Thyroid gland (tissue), 4 donors: ENCODE measurements at places on chromosomes 2 and 18.

DNA sequence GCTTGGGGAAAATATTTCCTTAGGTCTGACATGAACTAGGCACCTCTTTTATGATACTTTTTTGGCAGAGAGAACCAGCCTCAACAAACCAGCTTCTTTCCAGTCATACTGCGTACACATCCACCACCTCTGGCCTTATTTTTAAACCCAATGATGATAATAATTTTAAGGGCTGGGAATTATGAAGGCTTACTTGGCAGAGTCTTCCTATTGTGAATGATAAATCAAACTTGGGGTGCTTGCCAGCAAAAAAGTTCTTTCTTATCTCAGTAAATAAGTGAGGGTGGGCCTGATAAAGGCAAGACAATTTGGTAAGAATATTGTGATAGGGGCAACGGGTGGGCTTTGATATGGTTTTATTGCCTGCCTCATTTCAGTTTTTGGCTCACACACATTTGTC is 1230.2 kb upstream of the ZEB2 start:
- no peak for DNase-seq

DNA sequence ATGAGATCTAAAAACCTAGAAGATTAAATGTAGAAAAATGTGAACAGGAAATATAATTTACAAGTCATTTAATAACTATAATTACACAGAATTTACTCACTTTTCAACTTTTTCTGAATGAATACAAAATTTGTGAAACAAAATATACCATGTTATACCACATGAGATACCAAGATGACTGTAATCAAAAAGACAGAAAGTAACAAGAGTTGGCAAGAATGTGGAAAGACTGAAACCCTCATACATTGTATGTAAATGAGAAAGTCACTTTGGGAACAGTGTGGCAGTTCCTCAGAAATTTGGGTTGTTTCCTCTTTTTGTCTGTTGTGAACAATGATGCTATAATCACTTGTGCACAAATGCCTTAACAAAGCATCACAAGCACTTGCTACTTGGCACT is 145.4 kb upstream of the ZNF804A start:
- no peak for DNase-seq

- no peak for DNase-seq
Measured at GRCh38 chr2:138654146-138654545, 126.0 kb downstream of the NXPH2 start.

- no peak for DNase-seq
Measured at GRCh38 chr18:73843455-73843854, 304.2 kb downstream of the FBXO15 start.

GRCh38 chr2:46196871-46197462 is 100.2 kb upstream of the EPAS1 start:
- DNase-seq = no peak

DNA sequence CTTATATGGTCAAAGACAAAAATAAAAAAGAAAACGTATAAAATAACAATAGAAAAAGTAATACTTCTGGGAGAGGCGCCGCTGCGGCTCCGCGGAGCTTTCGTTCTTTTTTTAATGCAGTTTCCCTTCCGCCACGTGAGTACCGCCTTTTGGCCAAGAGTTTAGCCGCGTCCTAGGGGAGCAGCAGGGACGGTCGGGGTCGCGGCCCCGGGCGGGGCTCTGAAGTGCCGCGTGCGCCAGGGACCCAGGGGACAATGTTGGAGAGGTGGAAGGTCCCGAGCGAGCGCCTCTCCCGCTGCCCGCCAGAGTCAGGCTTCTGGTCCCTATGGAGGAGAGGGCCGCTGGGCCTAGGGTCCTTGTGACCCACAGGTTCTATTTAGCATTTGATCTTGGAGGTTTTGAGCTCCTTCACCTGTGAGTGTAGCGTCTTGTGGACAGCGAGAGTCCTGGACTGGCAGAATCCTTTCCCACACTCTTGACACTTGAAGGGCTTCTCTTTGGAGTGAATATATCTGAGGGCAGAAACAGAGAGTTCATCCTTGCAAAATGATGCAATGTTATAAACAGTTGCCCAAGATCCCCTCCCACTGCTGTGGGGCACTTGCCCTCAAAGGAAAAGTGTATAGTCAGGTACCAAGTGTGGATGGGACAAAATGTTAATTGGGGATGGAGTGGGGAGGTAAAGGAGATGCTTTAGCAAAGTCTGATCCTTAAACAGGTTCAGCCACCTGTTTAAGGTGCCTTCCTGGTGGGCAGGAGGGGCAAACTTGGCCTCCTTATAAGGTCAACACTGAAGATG is 6.3 kb downstream of the OSR1 start:
- DNase-seq = no peak

- DNase-seq = no peak
Measured at GRCh38 chr18:48942554-48943261, 8.1 kb downstream of the SMAD7 start.

DNA sequence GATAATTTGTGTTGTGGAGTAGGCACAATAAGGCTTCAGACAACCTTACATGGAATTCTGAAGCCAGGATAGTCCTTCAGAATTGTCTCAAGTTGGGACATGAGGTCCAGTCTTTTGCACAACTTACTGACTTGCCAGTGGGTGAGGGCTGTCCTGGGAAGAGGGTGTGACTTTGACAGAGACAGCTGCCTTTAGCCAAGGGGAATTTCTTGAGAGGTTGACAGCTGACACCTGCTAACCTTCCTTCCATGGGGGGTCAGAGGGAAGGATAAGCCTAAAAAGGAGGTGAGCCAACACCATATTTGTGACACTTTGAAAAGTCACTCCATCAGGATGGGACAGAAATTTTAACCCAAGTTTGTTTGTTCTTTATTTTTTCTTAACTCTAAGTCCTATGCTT is 907.8 kb upstream of the CRIM1 start:
- no peak for DNase-seq

DNA sequence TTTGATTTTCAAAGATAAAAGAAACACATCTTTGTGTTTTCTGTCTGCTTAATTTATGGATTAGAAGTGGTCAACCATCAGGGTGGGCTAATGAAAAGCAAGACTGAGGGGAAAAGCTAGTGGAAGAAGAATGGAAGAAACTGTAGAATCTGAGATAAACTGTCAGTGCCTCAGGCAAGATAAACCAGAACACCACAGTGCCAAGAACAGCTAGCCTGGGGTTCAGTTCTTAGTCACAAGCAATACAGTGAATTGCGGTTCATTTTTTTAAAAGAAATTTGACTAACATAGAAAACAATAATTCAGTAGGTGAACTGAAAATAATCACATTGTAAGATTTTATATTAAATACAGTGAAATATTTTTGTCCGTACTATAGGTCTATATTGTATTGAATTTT is 22.0 kb upstream of the LNPK start:
- DNase-seq = no peak

DNA sequence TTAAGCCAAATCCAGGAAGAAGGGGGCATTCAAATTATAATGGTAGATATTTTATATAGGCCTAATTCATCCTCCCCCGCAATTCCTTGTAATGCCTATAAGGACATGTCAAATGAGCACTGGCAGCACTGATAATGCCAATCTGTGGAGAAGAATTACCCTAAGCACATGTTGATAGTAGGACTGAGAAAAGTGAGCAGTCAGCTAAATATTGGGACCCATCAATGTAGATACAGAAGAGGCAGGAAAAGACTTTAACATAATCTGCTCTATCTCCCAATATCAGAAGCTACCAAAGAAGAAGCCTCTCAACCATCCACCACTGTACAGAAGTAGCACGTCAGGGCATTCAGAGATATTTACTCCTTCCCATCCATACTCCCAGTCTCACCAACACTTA is 101.3 kb upstream of the REG3A start:
- no peak for DNase-seq
